ENCODE measurements at places on chromosomes 16 and 17. TPM values are rescaled to one million over a fixed set of nuclear protein-coding genes. Genes with fewer than 3 reads are reported as not detected.

KRTAP4-6 gene
- total RNA-seq, result not detected

LRRC75A gene
- 0.34 TPM for total RNA-seq

CD300LB gene
- total RNA-seq, result not detected

KIF1C gene
- total RNA-seq, result 44.4 TPM

KNOP1 gene
- 7.6 TPM for total RNA-seq

TNFRSF17 gene
- total RNA-seq, result not detected

XYLT1 gene
- 5.0 TPM for total RNA-seq

RGS11 gene
- total RNA-seq, result 0.17 TPM

COPZ2 gene
- total RNA-seq, result 26.6 TPM
